ENCODE measurements at places on chromosomes 1 and 21.

DNA sequence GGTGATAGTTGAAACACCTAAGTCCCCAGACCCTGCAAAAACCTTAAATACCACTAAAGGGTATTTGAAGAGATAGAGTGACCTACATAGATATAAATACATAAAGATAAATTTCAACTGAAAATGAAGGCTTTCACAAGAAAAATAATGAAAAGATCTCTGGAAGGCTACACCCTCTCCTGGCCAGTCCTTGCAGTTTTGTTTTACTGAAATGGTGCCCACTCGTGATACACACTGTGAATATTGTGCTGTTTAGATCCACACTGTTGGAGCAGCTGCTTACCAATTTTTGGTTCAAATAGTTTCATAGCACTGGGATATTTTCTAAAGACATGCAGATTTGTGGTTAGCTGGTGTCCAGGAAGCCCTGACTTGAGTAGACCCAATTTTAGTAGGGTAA is 31.5 kb upstream of the RNF187 start:
- no peak for DNase-seq

GRCh38 chr1:221605569-221605968 is 136.3 kb downstream of the DUSP10 start:
- DNase-seq: no peak

DNA sequence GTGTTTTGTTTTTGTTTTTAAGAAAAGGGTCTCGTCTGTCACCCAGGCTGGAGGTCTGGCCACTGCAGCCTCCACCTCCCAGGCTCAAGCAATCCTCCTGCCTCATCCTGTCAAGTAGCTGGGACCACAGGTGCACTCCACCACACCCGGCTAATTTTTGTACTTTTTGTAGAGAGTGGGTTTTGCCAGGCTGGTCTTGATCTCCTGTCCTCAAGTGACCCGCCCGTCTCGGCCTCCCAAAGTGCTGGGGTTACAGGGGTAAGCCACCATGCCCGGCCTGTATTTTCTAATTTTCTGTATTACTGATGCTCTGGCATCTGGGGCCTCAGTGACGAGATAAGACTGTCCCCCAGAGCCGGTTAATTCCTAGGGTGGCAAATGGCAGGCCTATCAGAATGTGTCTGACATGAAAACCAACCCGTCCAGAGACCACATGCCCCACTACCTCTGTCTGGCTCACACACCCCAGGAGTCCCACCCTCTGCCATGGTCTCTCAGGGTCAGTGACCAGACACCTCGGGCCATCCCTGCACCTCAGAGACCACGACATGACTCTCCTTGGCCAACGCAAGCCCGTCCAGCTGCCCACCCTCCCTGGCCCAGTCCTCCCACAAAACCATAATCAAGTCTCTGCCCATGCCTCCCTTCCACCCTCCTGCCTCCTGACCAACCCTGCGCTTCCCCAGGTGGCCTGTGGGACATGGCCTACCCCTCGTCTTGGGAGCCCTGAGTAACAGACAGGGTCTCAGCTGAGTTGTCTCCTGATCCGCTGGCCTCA is 12.5 kb downstream of the NPHP4 start:
- no peak for DNase-seq

DNA sequence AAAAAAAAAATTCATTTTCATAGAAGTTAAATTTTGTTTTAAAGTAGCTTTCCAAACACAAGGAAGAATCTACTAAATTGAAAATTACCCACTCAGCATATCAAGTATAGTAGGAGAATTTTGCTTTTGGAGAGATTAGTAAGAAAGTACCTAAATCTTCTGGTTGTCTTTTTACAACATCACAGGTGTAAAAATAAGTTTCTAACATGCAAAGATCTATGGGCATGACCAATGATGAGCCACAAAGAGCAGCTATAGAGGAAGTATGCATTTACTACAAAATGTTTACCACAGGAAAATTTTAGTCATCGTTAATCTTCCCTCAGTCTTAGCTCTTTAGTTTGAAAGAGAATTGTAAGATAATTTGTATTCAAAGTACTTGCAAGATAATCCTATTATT is 28.1 kb downstream of the ANGPTL3 start:
- peak; percentile 19 for DNase-seq

DNA sequence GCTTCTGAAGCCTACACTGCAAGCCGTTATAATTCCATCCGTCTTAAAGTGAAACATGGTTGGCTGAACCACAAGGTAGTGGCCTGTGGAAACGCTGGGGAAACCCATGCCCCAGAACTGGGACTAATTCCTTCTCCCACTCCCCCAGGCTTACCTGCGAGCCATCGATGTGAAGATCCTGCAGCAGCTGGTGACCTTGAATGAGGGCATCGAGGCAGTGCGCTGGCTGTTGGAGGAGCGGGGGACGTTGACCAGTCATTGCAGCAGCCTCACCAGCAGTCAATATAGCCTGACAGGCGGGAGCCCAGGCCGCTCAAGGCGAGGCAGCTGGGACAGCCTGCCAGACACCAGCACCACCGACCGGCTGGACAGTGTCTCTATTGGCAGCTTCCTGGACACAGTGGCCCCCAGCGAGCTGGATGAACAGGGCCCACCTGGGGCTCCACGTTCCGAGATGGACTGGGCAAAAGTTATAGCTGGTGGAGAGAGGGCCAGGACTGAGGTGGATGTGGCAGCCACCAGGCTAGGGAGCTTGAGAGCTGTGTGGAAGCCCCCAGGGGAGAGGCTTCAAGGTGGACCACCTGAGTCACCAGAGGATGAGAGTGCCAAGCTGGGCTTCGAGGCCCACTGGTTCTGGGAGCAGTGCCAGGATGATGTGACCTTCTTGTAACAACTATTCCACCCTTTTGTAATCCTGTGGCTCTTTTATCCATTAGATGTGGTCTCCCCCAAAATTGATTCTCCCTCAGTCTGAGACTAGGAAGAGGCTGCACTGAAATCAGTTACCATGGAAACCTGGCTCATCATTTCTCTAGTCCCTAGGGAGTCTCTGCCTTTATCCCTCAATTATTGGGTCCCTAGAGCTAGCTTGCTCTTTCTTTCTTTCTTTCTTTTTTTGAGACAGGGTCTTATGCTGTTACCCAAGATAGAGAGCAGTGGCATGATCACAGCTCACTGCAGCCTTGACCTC is 16.7 kb downstream of the LURAP1 start:
- DNase-seq: peak; percentile 15

DNA sequence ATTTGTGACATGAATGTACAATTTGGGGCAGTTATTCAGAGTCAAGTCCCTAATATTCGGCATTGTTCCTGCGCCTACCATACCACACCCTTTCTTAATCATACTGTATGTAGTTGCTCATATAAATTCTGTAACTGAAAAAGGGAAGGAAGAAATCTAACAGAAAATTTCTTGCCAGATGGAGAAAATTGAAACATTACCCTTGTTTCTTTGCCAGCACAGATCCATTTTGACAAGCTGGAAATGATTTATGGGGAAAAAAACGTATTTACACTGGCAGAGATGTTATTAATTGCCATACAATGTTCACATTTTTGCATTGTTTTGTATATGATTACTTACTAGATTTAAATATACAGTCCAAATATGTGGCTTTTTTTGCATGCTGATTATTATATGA is 363.8 kb upstream of the PKN2 start:
- no peak for DNase-seq

DNA sequence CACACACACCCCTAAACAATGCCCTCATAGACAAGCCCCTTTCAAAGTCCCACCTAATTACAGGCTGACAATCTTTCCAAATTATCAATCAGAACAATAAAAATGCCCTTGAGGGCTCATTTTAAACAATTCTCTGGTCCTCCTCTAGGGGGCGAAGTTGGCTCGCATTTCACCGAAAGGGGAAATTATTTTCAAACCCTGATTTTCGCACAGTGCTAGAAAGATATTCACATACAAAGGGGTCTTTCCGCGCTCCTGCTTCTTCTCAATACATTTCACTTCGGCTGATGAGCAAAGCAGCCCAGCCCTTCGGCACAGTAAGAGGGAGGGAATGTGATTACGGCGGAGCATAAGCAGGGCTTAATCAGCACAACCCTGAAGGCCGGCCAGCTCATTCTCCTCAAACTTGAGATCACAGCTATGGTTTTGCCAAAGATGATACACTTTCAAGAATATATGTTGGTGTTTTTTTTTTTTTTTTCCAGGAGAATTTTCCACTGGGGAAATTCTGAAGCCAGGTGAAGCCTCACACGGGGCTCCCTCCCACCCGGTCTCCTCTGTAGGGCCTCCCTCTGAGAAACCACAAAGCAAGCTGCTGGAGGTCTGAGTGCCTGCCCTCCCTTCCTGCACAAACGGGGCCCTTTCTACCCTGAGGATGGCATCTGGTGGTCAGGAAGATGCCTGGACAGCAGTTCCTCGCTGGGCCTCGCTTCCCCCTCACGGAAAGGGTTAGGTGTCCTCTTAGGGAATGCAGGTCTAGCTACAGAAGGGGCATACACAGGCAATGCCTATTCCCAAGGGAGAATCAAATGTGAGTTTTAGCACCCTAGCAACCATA is 66.9 kb downstream of the GNG12 start:
- peak; percentile 94 for DNase-seq

Data from fibroblast of skin of right biceps (primary cell).